ENCODE measurements at places on chromosomes 12 and 14.

- DNase-seq, result no peak
Observed at GRCh38 chr12:39935275-39935674, 170.6 kb downstream of the SLC2A13 start.

GRCh38 chr12:127925971-127926370, 341.0 kb upstream of the TMEM132C start:
- DNase-seq, result peak; percentile 42

GRCh38 chr12:48351022-48351708, 446 bp upstream of the ZNF641 start:
- DNase-seq, result no peak

GRCh38 chr12:43763769-43764168, 5.0 kb downstream of the IRAK4 start:
- DNase-seq, result no peak

DNA sequence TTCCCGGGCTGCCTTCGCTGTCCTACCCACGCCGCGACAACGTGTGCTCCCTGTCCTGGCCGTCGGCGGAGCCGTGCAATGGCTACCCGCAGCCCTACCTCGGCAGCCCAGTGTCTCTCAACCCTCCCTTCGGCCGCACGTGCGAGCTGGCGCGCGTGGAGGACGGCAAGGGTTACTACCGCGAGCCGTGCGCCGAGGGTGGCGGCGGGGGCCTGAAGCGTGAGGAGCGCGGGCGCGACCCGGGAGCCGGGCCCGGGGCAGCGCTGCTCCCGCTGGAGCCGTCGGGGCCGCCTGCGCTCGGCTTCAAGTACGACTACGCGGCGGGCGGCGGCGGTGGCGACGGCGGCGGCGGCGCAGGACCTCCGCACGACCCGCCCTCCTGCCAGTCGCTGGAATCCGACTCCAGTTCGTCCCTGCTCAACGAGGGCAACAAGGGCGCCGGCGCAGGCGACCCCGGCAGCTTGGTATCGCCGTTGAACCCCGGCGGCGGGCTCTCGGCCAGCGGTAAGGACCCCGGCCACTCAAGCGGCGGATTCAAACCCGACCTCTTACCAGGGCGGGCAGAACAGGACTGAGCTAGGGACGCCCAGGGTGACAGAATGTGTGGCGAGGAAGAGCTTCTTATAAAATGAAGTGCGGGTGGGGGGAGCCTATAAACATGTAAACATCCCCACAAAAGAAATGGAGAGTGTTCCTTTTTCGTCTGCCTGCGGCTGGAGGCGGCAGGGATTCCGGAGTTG, 503 bp downstream of the HOXC12 start:
- no peak for DNase-seq

- peak; percentile 97 for DNase-seq
Observed at GRCh38 chr14:35285168-35286002, 6.8 kb upstream of the PSMA6 start.

DNA sequence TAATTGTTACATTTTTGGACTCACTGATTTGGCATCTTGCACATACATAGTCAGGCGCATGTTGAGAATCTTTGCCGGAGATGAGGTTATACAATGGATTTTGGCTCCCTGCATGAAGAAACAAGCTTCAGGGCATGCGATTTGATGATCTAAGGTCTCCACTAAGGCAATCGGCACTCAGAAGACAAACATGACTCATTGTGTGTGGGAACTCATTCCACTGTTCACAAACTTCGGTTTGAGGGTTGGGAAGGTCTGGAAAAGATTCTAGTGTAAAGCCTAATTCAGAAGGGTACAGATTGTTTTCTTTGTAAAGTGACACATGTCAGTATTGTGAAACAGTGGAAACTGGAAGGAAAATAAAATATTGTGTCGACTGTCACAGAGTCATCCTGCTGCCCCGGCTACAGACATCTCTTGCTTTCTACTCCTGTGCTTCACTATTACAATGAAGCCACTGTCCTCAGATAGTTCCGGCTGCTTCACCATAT, 192.6 kb upstream of the HMGA2 start:
- no peak for DNase-seq

Data from Karpas-422 (cell line).